ENCODE measurements at places on chromosomes 5 and 9. TPM values are rescaled to one million over a fixed set of nuclear protein-coding genes. Genes with fewer than 3 reads are reported as not detected.

DNA sequence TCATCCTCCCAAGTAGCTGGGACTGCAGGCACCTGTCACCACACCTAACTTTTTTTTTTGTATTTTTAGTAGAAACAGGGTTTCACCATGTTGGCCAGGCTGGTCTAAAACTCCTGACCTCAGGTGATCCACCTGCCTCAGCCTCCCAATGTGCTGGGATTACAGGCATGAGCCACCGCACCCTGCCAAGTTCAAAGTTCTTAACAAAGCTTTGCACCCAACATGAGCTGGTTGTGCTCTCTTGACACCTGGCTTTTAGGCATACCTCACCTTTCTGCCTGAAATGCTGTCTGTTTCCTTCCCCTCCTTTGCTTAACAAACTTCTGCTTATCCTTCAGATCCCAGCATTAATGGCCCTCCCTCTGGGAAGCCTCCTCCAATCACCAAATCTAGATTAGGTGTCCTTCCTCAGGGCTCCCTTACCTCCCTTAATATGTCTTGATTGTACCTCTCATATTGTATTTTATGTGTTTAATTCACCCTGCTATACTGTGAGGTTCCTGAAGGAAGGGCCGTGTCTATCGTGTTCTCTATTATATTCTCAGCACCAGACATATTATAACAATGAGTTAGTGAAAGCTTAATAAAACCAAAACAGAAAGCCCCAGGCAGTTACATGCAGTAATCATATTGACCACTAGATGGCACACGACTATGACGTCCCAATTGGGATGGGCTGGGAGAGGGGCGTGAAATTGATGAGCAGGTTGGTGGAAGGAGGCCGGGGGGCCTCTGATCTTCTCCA, 62.9 kb upstream of the PPARGC1B start:
- no peak for DNase-seq

DNA sequence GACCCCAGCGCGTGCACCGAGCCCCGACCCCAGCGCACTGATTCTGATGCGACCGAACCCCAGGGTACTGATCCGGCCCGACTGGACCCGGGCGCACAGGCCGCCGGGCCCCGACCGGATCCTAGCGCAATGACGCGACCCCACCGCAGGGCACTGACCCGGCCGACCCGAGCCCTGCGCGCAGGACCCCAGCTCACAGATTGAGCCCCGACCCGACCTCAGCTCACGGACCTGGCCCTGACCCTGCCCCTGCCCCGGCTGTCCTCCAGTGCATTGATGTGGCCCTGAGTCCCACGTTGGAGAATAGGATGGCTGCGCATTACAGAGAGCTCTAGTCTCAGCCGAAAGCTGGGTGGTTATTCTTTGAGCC, 438 bp downstream of the TRIP13 start:
- no peak for DNase-seq

- no peak for DNase-seq
These were observed 36.0 kb downstream of the B4GALT1 start for GRCh38 chr9:33130961-33131789.

DNA sequence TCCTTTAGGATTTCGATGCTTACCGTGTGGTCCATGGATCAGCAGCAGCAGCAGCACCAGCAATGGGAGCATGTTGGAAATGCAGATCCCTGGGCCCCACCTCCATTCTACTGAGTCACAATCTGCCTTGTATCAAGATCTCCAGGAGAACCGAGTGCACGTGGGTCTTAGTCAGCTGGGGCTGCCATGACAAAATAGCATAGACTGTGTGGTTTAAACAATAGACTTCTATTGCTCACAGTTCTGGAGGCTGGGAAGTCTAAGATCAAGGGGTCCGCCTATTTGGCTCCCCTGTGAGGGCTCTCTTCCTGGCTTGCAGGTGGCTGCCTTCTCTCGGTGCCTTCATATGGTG, 1.3 kb upstream of the PROP1 start:
- no peak for DNase-seq

Gene URM1
- total RNA-seq: 51.9 TPM

Gene OR1Q1
- not detected for total RNA-seq

Gene CCT5
- total RNA-seq: 108 TPM

Measured in heart right ventricle (tissue), 16 donors.